CD4-positive, alpha-beta memory T cell (primary cell): ENCODE measurements at places on chromosomes 3 and 15.

DNA sequence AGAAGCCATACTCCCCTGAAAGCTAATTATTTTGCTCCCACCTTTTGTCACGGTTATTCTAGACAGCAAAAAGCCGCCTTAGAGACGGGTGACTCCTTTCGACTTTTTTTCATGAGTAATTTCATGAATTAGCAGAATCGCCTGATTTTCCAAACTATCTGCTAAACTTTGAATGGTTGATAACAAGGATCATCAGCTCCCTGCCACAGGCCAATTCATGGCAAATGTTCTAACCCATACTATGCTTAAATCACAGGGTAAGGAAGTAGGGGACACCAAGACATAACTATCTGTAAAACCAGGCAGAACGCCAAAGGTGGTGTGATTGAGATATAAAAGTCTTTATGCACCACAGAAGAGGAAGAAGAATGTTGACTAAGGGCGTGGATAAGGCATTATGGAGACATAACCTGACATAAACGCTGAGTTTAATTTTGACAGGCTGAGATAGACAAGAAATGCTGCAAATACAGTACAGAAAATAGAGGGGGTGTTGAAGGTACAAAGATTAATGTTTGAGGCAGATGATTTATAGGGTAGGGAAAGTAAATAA, 891 bp upstream of the DMXL2 start:
- DNase-seq: no peak

- DNase-seq: no peak
These were observed 359.3 kb upstream of the ICE2 start for GRCh38 chr15:60838206-60838605.

DNA sequence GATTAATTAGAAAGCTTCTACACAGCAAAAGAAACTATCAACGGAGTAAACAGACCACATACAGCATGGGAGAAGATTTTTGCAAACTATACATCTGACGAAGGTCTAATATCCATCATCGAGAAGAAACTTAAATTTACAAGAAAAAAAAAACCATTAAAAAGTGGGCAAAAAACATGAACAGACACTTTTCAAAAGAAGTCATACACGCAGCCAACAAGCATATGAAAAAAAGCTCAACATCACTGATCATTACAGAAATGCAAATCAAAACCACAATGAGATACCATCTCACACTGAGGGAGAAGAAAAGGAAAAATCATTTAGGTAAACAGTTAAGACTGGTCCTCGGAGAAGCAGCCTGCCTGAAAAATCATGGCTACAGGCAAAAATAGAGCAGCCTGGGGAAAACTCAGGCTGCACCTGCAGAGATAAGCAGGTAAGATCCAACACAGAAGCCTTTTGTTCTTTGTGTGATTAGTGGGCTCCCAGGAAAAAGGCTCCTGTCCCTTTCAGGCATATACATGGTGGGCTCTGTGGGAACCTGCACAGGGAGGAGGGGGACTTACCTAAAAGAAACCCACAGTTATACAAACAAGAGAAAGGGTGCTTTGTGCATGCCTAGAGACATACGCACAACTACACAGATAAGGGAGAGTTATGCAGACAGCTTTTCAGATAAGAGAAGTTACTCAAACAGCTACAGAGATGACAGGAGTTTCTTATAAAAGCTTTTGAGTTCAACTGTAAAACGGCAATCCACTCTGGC, 49.3 kb downstream of the C3orf70 start:
- no peak for DNase-seq

DNA sequence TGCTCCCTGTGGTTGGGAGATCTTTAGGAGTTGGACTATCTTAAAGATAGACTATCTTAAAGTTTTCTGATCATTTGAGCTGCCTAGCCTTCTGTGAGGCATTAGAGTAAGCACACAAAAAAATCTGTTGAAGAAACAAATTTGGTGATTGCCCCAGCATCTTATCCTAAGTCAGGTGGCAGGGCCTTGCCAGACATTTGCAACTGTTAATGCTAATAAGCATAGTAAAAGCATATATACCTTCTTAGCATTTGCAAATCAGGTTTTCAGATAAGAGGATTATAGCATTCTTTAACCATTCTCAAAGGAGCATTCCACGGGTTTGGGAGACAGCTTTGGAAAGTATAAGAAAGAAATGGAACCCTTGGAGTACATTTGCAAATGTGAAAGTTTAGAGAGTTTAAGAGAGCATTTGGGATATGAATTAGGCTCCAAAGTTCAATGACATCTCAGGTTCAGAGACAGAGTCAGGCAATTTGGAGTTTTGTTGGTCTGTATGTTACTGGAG, 61.0 kb downstream of the SEMA6D start:
- no peak for DNase-seq

DNA sequence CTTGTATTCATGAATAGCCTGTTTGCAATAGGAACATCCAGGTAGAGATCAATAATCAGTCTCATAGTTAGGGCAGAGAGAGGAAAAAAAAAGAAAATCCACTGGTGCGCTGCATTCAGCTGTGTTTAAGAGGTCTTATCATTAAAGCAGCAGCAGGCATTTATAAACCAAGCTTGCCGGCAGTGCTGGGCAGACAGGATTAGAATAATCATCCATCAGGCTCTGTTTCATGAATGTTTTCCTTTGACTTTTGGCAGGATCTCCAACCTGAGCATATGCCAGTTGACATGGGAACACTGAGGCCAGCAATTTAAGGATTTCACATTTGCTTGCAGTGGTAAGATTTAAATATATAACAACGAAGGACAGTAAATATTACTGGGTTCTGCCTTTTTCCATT, 305.2 kb upstream of the SEMA6D start:
- no peak for DNase-seq

DNA sequence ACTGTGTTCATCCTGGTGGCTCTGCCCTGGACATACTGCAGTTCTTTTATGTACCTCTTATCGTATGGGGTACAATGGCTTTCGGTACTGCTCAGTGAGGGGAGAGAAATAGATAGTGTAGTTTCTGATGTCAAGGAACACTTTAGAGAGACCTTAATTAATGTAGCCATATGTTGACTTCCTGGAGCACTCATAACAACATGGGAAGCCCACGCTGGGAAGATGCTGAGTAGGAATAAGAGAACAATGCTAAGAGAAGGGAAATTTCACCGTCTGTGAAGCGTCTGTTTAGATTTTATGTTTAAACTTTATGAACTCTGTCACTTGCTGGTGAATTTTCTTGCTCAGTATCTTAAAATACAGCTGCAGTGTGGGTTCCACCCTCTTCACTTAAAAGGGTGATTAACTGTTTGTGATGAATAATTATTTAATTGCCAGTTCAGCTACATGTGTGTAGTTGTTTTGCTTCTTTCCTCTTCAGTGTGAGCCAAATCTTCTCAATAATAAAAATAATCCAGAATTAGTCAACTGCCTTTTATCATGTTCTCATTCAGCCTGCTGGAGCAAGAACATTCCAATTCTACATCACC, 373.1 kb upstream of the TPRG1 start:
- DNase-seq: no peak

GRCh38 chr3:138850151-138850550, 15.4 kb upstream of the PIK3CB start:
- DNase-seq: no peak

DNA sequence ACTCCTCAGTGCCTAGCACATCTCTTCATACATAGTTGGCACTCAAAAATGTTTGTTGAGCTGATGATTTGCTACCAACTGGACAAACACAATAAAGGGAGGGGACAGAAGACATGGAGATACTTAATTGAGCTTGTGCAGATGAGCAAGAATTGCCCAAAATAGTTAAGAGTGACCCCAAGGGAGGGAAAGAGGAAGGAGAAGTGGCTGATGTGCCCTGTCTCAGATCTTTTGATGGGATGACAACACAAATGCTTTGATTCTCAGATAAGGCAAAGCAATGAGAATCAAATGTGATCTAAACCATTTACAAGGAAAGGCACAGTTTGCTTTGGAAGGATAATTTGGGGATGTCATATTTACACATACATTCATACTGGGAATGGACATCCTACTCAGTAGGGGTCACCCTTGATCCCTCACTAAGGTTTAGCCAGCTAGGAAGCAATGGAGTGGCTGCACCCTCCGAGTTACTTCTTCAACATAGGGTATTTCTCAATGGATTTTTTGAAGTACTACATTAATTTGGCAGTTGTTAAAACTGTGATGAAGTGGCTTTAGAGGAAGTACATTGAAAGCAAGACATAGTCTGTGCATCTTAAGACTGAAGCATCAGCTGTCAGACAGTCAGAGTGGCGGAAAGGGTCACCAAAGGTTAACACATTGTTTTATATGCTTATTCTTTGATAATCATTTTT, 21.9 kb upstream of the SSR3 start:
- DNase-seq: no peak

DNA sequence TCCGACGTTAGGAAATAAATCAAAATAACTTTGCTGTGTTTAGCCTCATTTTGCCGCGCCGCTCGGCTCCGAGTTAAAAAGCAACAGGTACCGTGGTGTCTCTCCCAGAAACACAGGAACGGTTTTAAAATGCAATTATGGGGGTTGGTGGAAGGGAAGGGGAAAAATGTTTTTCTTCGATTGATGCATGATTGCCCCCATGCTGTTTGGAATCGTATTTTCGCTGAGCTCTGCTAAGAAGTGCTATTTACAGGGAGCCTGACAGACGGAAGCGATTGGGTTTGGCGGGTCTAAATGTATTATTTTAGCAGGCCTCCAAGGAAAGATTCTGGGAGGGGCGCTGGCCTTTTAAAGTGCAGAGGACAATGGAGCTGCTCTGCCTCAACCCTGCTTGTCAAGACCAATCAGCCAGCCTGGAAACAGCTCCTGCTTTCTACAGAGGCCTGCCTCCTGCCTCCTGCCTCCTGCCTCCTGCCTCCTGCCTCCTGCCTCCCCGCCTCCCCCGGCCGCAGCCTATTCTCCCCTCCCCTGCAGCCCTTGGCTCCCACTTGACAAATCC, 156.7 kb upstream of the TLE3 start:
- no peak for DNase-seq

- no peak for DNase-seq
These were observed 13.2 kb upstream of the PTPN23 start for GRCh38 chr3:47367631-47368030.

DNA sequence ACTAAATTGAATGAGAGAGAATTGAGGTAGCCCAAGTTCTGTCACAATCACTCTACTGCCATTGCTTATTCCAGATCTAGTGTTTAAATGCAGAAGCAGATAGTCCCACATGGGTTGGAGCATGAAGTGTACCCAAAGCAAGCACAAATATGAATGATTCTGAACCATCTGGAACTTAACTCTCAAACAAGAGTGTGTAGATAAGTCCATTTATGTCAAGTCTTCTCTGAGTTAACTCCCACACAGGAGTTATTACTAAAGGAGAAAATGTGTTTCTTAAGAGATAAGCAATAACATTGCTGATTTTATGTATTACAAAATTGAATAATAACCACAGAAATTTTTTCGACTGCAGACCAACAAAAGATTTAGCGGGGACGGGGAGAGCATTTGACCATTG, 33.6 kb downstream of the PAQR9 start:
- DNase-seq: no peak

DNA sequence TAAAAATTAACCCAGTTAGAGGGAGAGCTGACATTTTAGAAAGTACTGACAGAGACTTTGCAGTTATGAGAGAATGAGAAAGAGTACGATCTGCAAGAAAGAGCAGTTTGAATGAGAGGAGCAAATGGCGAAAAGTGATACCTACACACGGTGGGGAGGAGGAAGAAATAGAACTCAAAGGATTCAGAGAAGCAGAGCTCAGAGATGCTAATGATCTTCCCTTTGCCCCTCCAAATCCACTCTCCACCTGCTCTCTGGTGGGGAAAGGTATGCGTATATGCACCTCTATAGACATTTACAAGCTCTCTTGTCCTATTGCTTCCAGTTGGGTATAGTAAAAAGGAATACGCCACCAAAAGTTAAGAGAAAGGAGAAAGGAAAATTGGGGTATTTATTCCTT, 123.3 kb upstream of the TTC14 start:
- peak; percentile 19 for DNase-seq

DNA sequence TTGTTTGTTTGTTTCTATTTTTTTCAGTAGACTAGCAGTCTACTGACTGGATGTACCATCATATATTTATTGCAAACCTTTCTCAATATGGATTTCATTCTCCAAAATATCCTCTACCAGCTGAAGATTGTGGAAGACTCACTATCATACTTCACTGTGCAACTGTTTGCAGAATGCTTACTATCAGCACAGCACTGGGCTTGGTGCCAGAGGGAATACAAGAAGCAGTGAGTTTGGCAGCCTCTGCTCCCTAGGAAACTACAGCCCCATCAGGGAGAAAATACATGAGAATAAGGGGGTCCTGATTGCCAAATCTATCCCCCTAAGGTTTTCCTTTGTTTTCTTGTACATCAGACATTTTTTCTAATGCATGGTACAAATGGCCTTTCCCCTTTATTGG, 27.5 kb downstream of the AQP9 start:
- no peak for DNase-seq

DNA sequence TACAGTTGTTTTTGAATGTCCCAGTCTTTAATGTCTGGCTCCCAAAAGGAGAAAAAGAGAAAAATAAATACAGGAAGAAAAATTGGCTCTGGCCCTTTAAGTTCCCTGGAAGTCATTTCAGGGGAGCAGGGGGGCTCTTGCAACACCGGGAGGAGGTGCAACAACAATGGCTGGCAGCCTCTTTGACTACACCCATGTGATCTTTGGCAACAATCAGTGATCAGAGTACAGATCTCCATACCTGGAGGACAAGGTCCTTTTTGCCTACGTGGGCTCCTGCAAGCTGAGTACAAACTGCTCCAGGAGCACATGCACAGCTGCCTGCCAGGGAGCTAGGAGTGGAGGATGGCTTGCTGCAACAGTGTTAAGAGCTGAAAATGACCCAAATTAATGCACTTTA, 63.9 kb downstream of the GLCE start:
- no peak for DNase-seq

GRCh38 chr3:111610189-111610588, 15.0 kb upstream of the ZBED2 start:
- peak; percentile 82 for DNase-seq

DNA sequence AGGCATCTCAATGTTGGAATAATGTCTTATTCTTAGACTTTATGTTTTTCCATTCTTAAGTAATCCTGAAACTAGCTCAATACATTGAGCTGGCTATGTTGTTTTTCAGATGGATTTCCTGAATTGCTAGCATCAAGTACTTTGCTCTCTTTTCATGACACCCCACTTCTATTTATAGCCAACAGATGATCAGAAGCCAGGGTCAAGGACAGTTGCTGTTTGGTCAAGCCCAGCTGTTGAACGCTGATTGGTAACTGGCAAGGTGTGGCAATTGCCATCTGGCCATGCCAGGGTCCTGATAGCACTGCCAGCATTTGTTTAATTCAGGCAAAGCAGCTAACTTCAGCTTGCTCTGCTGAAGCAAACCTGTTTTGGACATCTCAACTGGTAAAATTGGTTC, 46.2 kb upstream of the PLCL2 start:
- DNase-seq: no peak
